Mesenchymal stem cell (in vitro differentiated cells and primary cell): ENCODE measurements at places on chromosomes 4 and X.

- DNase-seq: peak; percentile 27
These were observed 69.8 kb downstream of the ANXA3 start for GRCh38 chr4:78621395-78621794.

- no peak for DNase-seq
These were observed 239.3 kb downstream of the C4orf33 start for GRCh38 chr4:129335276-129335675.

- no peak for DNase-seq
These were observed 737.2 kb upstream of the SLIT2 start for GRCh38 chr4:19514276-19515070.

DNA sequence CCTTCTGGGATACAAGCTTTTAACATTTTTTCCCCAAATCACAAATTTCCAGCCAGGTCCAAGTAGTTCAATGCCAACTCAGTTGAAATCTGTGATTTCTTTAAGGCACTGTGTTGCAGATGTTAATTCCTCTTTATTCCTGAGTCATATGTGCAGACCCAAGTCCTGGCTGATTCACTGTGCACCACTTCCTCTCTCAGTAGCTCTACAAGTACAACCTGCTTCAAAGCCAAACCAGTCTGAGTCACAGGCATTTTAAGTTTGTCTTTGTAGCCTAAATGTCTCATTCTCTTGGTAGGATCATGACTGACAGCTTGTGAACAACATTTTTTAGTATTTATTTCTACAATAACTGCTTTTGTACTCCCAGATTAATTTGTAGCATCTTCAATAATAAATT lies 165.6 kb upstream of the S100G start:
- DNase-seq: peak; percentile 65

- DNase-seq: no peak
These were observed 39.6 kb downstream of the FAM47C start for GRCh38 chrX:37047776-37048175.

- DNase-seq: no peak
These were observed 67.8 kb downstream of the TAPT1 start for GRCh38 chr4:16158504-16158852.

GRCh38 chr4:89371614-89372013 lies 64.0 kb upstream of the GPRIN3 start:
- no peak for DNase-seq
